ENCODE measurements at places on chromosomes 7 and 10. TPM values are rescaled to one million over a fixed set of nuclear protein-coding genes. Genes with fewer than 3 reads are reported as not detected.

APBB1IP gene
- 0.19 TPM for total RNA-seq

C10orf95 gene
- not detected for total RNA-seq

OR6V1 gene
- total RNA-seq, result not detected

PDK4 gene
- total RNA-seq, result 6.5 TPM

C10orf53 gene
- total RNA-seq, result not detected

MET gene
- 67.1 TPM for total RNA-seq

CRTAC1 gene
- total RNA-seq, result 0.28 TPM

IL2RA gene
- total RNA-seq, result not detected

MINPP1 gene
- total RNA-seq, result 48.2 TPM

SLC26A3 gene
- not detected for total RNA-seq
